ENCODE measurements at places on chromosomes 11 and 22.

- DNase-seq, result no peak
These were observed 8.1 kb downstream of the P2RX6 start for GRCh38 chr22:21022955-21023614.

GRCh38 chr11:114236829-114237228 is 59.4 kb upstream of the NNMT start:
- no peak for DNase-seq

GRCh38 chr11:93746101-93746500 is 4.6 kb downstream of the C11orf54 start:
- DNase-seq, result no peak

DNA sequence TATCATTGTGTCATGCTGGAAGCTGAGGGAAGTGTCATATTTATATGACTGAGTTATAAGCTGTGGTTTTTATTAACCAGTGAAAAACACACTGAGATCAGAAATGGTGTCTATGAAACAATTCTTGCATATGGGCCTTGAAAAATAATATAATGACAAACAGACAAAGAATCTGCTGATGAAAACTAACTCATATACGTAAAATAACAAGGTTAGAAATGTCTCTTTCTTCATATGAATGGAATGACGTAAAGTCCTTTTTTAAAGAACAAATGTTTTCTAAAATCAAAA is 48.8 kb upstream of the PHF21B start:
- no peak for DNase-seq

GRCh38 chr11:103585401-103585800 is 451.0 kb upstream of the DDI1 start:
- no peak for DNase-seq

Data from activated naive CD4-positive, alpha-beta T cell treated with anti-CD3 and anti-CD28 coated beads, Interleukin-2, amount 50 U/mL, for 72 hours (primary cell).